ENCODE measurements at places on chromosomes 7 and 10.

DNA sequence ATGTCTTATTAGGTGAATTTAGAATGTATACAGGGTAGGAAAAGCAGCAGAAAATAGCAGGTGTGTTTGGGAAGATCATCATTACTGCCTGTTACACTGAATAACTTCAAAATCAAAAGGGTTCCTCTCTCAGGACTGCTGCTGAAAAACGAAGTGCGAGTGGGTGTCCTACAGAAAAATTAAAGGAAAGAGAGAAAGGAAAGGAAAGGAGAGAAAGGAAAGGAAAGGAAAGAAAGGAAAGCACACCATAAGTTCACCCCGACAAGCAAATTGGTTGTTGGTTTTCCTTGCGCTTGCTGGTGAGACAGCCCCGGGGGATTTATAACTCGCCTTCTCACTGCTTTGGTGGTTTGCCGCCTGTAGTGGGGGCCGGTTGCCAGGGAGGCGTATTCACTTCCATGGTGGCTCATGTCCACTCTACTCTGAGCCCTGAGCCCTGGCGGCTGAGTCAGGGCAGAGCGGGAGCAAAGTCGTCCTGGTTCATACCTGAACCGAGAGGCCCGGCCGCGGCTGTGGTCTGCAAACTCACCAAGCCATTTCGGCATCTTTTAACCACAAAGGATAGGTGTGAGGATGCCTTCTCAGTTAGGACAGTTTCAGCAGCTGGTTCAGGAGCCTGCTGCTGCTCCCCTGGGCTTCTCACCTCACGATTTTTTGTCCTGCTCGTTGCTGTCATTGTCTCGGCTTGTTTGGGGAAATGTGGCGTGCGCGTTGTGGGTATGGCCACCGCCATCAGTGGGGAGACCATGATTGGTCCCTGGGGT is 26.1 kb downstream of the INPP5A start:
- DNase-seq, result no peak

GRCh38 chr10:71587941-71588573 is 131.5 kb downstream of the C10orf105 start:
- no peak for DNase-seq

GRCh38 chr7:69411466-69411865 is 186.8 kb upstream of the AUTS2 start:
- DNase-seq, result no peak

GRCh38 chr7:20201380-20201779 is 15.8 kb downstream of the MACC1 start:
- DNase-seq, result no peak

GRCh38 chr10:32961895-32962369 is 3.9 kb upstream of the ITGB1 start:
- DNase-seq, result no peak

DNA sequence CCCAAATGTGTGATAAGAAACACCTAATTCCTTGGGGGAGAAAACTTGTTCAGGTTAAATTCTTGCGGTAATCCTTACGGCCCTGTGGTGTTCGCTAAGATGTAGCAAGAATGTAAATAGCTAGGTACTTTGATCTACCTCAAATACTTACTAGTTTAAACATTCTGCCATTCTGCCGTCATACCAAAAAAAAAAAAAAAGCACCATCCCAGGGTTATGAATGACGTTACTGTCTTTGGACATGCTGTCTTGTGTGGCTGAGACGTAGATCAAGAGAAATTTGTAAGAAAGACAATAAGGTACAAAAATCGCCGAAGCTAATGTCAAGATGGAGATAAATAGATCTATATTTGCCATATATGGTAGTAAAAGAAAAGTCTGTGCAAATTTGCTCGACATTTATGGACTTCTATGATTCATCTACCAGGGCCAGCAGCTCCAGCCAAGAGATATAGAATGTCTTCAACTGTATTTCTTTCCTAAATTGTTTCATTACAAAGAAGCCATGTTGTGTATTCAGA is 195.6 kb downstream of the CUX1 start:
- DNase-seq, result no peak

GRCh38 chr10:48941427-48942075 is 1.9 kb upstream of the LRRC18 start:
- DNase-seq, result no peak

- DNase-seq, result no peak
Observed at GRCh38 chr10:102400598-102401341, 5.3 kb downstream of the NFKB2 start.

- peak; percentile 28 for DNase-seq
Observed at GRCh38 chr7:5630670-5631069, 150.8 kb downstream of the RNF216 start.

- no peak for DNase-seq
Observed at GRCh38 chr10:17648243-17649035, 4.5 kb downstream of the STAM start.

DNA sequence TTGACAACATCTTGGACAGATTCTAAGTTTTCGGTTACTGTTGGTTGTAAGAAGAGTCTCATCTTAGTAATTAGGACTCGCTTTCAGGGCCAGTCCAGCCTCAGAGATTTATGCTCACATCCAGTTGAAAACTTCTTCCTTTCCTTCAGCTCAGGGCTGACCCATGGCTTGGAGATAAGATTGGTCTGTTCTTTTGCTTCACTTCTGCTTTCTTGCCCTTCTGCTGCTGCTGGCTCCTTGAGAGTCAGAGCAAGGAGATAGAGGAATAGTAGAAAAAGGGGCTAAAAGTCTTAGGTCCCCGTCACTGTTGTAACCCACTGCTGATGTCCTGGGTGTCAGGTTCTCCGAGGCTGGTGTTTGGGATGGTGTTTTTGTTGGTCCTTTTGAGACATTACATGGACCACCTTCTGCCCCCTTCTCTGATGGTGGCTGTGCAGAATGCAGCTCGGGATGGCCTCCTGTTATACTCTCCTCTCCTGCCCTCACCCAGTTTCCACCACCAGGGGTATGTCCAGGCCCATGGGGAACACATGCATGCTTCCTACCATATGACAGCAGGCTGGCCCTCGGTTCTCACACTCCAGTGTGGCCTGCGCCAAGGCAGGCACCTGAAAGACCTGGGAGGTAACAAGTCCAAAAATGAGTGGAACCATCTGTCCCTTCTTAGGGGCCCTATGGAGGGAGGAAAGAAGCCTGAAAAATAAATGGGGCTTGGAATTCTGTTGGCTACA is 67.8 kb upstream of the PCBD1 start:
- no peak for DNase-seq

GRCh38 chr7:117606132-117606531 is 126.3 kb downstream of the CFTR start:
- DNase-seq, result no peak

DNA sequence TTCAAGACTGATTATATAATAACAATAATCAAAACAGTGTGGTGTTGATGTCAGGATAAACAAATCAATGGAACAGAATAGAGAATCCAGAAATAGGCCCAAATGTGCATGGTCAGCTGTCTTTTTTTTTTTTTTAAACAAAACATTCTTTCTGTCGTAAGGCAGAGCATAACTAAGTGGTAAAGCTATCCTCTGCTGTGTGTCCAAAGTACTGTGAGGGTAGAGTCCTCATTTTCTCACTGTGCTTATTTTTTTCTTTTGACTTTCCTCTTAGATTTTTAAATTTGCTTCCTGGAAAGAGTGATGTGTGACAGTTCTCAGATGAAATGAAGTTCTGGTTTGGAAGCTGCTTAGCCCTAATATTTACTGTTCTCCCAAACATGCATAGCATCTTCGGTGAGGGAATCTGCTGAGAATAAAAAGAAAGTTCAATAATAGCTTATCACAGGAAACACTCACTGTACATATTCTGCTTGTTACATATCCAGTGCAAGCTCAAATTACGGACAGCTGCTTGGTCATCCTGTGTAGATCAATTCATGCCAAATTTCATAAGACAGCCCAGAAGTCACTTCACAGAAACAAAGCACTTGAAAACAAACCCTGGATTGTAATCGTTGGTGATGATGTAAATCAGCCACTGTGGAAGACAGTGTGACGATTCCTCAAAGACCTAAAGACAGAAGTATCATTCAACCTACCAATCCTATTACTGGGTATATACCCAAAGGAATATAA is 423.9 kb downstream of the NEBL start:
- DNase-seq, result no peak

GRCh38 chr7:155870334-155871180 is 58.3 kb upstream of the SHH start:
- DNase-seq, result no peak

- no peak for DNase-seq
Observed at GRCh38 chr10:78714225-78714624, 354.5 kb upstream of the ZMIZ1 start.

DNA sequence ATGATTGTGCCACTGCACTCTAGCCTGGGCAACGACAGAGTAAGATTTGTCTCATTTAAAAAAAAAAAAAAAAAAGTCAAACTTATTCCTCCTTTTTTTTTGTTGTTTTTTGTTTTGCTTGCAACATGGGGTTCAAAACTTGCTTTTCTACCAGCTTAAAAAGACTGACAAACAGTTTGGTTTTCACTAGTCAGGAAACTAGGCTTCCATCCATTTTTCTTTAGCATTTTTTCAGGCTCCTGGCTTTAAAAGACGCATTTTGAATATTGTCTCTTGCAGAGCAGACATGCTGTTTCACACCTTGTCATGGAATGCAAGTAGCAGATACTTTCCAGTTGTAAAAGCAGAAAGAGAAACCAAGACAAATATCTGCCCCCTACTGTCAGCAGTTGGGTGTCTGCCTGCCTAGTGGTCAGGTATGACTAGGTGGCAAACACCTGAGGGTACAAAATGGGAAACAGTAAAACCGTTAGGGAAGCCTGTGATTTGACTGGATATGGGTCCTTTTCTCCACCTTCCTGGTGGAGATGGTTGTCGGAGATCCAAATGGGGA is 139.9 kb downstream of the CCDC71L start:
- DNase-seq, result no peak

GRCh38 chr10:70889291-70889690 is 926 bp upstream of the PCBD1 start:
- DNase-seq, result no peak

GRCh38 chr10:113713640-113713982 is 33.9 kb downstream of the CASP7 start:
- no peak for DNase-seq

- DNase-seq, result no peak
Observed at GRCh38 chr10:62046522-62047227, 145.2 kb downstream of the ARID5B start.

GRCh38 chr7:156993021-156993924 is 17.2 kb downstream of the MNX1 start:
- DNase-seq, result no peak

GRCh38 chr10:1033601-1034000 is 7.9 kb upstream of the IDI2 start:
- no peak for DNase-seq

DNA sequence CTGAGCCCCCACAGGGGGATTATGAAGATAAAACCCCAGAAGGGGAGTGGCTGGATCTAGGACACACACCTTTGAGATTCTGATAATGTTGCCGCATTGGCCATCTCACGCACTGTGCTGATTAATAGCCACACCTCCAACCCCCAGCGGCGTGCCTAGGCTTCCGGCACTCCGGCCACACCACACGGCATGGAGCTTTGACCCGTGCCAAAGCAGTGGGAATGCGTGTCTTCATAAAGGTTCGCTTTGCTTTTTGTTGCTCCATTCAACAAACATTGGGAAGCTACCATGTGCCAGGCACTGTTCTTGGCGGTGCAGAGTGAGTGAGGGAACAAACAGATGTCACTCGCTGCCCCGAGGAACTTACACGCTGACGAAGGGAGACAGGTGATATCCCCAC is 117.6 kb downstream of the TCERG1L start:
- no peak for DNase-seq

GRCh38 chr10:29849126-29849833 is 210.1 kb downstream of the JCAD start:
- no peak for DNase-seq

DNA sequence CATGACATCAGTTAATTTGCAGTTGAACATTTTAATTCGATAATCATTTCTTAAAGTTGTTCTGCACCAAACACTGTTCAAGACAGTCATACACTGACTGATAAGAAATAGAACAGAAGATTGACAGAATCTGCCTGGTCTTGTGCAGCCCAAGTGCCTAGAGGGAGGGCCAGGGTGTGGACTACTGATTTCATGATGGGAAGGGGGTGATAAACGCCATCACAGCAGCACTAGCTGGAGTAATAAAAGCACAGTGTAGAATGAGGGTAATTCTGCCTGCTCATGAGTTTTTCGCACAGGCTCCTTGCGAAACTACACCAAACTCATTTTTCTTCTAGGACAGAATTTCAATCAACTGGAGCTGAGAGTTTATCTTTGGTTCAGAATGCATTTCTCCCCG is 270.1 kb downstream of the ARL4A start:
- no peak for DNase-seq

- no peak for DNase-seq
Observed at GRCh38 chr7:138226001-138226476, 149.8 kb downstream of the AKR1D1 start.

GRCh38 chr7:107960272-107960671 is 42.7 kb downstream of the LAMB1 start:
- DNase-seq, result no peak

- DNase-seq, result no peak
Observed at GRCh38 chr7:159136846-159137245, 7.8 kb downstream of the VIPR2 start.

- DNase-seq, result no peak
Observed at GRCh38 chr7:105352901-105353668, 35.6 kb downstream of the SRPK2 start.

DNA sequence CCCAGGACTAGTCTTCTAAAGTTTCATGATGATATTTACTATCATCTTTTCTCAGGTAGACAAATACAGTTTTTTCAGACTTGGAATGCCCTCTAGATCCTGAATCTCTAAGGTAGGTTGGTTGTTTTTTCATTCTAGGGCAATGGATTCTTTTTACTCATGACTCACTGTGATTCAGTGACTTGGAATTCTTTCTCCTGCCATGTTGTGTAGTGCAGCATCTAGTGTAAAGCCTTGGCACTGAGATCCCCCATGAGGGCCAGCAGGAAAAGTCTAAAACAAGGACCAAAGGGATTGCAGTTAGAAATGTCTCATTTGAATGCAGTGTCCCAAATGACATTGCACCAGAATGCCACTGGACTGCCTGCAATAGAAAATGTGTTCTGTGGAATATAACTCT is 430.4 kb downstream of the NEBL start:
- DNase-seq, result no peak

- DNase-seq, result no peak
Observed at GRCh38 chr10:29430101-29430500, 141.2 kb downstream of the LYZL1 start.

GRCh38 chr7:98199131-98199530 is 12.1 kb upstream of the BHLHA15 start:
- no peak for DNase-seq

DNA sequence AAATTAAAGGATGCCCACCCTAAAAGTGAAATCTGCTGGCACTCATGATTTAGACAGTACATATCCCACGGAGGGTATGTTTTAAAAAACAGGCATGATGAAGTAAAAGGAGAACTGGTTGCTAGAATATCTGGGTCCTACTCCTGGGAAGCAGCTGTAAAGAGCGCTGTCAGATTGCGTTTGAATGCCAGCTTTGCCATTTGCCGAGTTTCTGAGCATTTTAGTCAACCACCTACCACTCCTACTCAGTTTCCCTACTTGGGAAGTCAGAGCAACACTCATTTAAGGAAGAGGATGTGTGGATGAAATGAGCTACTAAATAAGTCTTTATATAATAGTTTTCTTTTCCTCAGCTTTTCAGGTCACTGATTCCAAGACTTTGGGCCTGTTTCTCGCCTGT is 1.1 kb upstream of the UMAD1 start:
- no peak for DNase-seq

GRCh38 chr7:132321387-132321786 is 254.9 kb downstream of the PLXNA4 start:
- no peak for DNase-seq
